ENCODE measurements at places on chromosomes 3 and 15.

DNA sequence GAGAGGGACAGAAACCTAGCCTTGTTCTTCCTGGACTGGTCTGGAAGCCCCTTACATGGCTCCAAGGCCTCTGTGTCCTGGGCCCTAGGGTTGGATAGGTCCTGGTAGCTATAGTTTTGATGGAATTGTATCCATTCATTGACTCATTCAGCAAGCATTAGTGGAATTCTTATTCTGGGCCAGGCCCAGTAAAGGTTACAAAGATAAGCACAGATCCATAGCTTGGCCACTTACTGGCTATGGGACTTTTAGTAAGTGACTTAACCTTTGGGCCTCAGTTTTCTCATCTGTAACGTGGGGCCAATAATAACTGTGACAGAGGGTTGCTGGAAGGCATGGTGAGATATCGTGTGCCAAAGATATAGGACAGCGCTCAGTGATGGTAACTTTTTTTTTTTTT, 13.6 kb upstream of the DAG1 start:
- DNase-seq: no peak

DNA sequence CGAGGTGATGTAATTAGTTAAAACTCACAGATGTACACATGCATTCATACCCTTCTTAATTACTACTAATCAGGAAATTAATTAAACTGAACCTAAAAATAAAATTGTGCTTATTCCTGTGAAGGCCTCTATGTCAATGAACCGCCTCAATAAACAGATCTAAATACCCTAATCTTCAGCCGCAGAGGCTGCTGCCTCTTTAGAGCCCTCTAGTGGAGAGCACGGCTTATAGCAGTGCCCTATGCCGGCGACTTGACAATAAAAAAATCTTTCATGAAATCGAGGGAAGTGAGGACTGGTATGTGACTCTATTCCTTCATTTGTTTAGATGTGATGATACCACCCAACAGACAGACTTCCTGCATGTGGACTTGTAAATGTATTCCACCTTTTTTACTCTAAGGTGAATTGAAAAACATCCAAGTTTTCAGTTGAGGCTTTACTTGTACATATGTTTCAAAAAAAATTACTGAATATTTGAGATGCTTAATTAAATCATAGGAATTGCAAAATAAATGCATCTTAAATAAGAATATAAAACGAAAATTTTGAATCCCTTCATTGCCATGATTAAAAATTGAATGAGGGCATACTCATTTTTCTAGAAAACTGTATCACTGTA, 8.3 kb upstream of the EPHA3 start:
- no peak for DNase-seq

DNA sequence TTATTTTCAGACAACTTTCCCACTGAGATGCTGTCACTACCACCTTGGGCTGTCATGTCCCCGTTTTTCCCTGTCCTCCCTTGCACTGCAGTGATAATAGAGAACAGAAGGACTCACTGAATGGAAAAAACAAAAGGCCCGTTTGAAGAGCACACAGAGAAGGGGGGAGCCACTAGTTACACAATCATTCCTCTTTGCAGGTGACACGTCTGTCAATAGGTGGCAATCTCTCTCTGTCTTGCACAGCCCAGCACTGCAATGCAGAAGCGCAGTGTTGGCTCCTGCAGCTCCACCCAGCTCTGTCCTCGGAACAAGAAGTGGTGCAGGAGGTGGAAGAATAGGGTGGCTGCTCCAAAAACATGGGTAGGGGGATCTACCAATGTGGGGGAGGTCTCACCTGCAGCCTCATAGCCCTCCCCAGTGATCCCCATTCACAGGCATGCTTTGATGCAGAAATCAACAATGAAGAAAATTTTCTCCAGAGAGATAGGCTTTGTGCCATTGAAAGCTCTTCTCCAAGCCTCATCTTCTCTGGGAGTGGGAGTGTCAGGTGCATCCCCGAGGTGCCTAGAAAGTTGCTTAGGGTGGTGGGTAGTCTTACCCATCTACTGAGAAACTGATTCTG, 31.8 kb downstream of the FSTL1 start:
- DNase-seq: peak; percentile 60

DNA sequence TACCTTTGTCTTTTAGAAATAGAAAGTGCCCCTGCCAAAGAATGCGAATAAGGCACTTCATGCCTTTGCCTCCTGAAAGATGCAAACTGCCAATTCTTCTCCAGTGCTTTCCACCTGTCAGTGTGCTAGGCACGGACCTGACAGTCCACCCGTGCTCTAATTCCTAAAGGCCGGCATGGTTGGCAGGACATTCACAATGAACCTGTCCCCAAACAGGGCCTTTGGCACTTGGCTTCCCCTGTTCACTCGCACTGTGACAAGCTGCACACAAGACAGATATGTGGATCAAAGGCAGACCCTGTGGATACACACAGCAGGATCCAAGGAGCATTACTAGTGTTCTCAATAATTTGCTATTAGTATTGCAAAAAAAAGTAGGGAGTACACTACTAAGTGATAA, 505.7 kb upstream of the AGTR1 start:
- no peak for DNase-seq

DNA sequence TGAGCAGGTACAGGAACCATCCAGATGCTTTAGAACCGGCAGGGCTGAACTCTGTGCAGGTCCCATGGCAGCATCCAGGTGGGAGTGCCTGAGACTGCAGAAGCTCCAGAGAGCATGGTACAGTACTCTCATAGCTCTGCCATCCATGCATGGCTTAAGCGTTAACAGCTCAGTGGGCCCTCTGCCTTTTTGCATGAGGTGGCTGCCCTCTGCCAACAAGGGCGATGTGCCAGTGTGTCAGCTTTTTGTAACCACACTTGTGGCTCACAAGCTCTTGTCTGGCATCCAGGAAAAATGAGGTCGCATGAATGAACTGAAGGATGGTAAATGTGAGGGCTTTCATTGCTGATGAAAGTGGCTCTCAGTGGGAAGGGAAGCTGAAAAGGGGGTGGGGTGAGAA, 950.1 kb downstream of the DIPK2A start:
- DNase-seq: no peak

- DNase-seq: no peak
These were observed 6.4 kb upstream of the TBC1D21 start for GRCh38 chr15:73866881-73867410.
